Skeletal muscle tissue (tissue), 5 donors: ENCODE measurements at places on chromosomes 3 and 15. TPM values are rescaled to one million over a fixed set of nuclear protein-coding genes. Genes with fewer than 3 reads are reported as not detected.

The SIDT1 gene
- 2.1 TPM for total RNA-seq

The CYP1A2 gene
- total RNA-seq, result not detected

The GHSR gene
- total RNA-seq, result not detected

The TMEM40 gene
- under 0.01 TPM for total RNA-seq

The ATP13A4 gene
- 1.6 TPM for total RNA-seq

The NMNAT3 gene
- total RNA-seq, result 4.2 TPM

The SOX14 gene
- total RNA-seq, result not detected

The GPR27 gene
- total RNA-seq, result 1.6 TPM
